Activated CD8-positive, alpha-beta T cell treated with anti-CD3 and anti-CD28 coated beads, Interleukin-2, amount 10 ng/mL, durations not matched to agents 7 days and 5 days (primary cell): ENCODE measurements at places on chromosomes 3 and 15.
A peak's percentile ranks its signal among the peaks of the same experiment; 100 is the strongest.

DNA sequence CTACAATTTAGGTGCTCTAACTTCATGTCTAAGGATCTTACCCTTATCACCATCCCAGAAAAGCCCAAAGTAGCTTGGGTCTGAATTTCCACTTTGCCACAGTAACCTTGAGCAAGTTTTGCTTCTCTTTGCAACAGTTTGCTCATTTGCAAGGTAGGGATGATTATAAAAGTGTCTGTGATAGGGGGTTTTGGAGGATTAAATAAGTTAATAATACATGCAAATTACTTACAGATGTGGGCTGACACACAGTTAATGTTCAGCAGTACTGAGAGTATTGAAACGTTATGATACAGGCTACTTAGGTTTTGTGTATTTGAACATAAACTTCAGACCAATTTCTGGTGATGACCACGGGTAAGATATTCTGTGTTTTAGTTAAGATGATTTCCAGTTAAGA lies 444.7 kb upstream of the TPRG1 start:
- H3K36me3 ChIP-seq: peaks cover 3% of the 10 kb centered on the region
- H3K27me3 ChIP-seq: no peaks in the 10 kb centered on the region
- no peak overlapping the region for H3K4me3 ChIP-seq

DNA sequence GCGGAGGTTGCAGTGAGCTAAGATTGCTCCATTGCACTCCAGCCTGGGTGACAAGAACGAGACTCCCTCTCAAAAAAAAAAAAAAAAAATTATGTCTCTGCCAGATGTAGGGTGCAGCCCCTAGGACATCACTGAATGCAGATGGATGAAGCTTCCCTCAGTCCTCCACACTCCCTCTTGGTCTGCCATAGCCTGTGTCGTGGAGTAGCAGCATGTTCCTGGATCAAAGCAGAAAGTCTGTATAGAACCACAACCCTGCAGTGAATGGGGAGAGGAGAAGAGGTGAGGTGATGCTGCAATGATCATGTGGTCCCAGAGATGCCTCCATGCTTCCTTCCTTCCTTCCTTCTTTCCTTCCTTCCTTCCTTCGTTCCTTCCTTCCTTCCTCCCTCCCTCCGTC lies 15.3 kb upstream of the LAMB2 start:
- no peaks in the 10 kb centered on the region for H3K36me3 ChIP-seq
- no peaks in the 10 kb centered on the region for H3K27me3 ChIP-seq
- DNase-seq: no peak
- no peaks in the 10 kb centered on the region for H3K4me1 ChIP-seq
- no peak overlapping the region for H3K4me3 ChIP-seq
- H3K27ac ChIP-seq: no peak overlapping the region

- DNase-seq: no peak
- no peak overlapping the region for H3K27ac ChIP-seq
- H3K4me3 ChIP-seq: no peak overlapping the region
- peaks cover 15% of the 10 kb centered on the region for H3K4me1 ChIP-seq
These were observed 101.2 kb upstream of the ETV5 start for GRCh38 chr3:186209810-186210752.

DNA sequence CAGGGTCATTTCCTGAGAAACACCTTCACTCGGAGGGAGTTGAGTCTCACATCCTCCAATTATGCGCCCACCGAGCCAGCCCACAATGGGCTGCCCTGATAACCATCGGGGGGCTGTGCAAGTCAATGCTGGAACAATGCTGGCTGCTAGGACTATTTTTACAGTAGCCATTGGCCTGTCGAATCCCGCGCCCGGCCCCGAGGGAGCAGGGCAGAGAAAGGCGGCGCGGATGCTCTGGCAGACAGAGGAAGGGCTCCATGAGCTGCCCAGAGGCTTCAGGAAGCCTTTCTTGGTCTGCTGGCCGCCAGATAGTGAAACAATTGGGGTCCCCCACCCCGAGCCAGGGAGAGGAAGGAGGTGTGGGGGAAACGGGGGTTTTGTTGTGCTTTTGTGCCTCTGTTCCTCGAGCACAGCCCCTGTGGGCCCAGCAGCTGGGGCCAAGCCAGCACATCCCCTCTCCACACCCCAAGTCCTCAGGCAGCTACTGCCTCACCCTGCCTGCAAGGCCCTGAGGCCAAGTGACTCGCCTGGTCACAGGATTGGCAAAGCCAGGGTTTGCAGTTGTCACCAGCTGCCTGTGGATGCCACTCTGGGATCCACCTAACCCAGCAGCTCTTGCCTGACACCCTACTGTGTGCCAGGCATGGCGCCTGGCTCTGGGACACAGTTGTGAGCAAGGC lies 39.0 kb downstream of the SLC6A6 start:
- H3K27ac ChIP-seq: peak overlapping the region; percentile 39
- no peak for DNase-seq
- no peaks in the 10 kb centered on the region for H3K27me3 ChIP-seq
- H3K36me3 ChIP-seq: peaks cover 23% of the 10 kb centered on the region

- no peak for DNase-seq
- H3K27me3 ChIP-seq: no peaks in the 10 kb centered on the region
- no peak overlapping the region for H3K27ac ChIP-seq
- no peak overlapping the region for H3K4me3 ChIP-seq
- H3K4me1 ChIP-seq: no peaks in the 10 kb centered on the region
- no peaks in the 10 kb centered on the region for H3K36me3 ChIP-seq
These were observed 80.1 kb upstream of the GBE1 start for GRCh38 chr3:81841540-81841939.

DNA sequence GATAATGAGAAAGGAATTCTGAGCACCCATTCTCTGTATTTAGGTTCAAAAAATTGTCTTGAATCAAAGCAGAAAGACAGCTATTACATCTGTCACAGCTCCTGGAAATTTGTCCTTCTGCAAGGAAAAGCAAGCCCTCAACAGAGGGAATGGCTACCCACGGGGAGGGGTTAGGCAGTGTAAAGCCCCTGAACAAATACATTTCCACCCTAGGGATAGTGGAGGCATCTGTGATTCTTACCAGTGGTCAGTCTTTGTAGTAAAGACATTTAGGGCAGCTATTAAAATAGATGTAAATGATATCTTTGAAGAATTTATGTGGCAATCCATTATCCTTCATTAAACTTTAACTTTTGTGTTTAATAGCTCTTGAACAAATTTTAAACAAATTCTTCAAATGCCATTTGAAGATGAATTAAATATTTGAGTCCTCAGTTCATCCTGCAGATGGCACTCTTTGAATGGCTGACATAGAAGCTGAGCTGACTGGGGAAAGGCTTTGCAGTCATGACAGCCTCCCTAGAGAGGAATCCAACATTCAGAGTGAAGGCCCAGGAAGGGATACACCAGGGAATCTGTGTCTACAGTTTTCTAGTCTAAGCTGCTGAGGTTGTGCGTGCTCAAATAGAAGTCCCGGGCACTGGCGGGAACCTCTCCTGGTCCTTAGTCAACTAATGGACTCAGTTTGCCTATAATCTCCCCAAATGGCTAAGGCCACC lies 359.7 kb upstream of the ROPN1 start:
- H3K36me3 ChIP-seq: no peaks in the 10 kb centered on the region
- H3K4me1 ChIP-seq: no peaks in the 10 kb centered on the region
- no peak for DNase-seq
- peaks cover 17% of the 10 kb centered on the region for H3K27me3 ChIP-seq
- H3K4me3 ChIP-seq: no peak overlapping the region

DNA sequence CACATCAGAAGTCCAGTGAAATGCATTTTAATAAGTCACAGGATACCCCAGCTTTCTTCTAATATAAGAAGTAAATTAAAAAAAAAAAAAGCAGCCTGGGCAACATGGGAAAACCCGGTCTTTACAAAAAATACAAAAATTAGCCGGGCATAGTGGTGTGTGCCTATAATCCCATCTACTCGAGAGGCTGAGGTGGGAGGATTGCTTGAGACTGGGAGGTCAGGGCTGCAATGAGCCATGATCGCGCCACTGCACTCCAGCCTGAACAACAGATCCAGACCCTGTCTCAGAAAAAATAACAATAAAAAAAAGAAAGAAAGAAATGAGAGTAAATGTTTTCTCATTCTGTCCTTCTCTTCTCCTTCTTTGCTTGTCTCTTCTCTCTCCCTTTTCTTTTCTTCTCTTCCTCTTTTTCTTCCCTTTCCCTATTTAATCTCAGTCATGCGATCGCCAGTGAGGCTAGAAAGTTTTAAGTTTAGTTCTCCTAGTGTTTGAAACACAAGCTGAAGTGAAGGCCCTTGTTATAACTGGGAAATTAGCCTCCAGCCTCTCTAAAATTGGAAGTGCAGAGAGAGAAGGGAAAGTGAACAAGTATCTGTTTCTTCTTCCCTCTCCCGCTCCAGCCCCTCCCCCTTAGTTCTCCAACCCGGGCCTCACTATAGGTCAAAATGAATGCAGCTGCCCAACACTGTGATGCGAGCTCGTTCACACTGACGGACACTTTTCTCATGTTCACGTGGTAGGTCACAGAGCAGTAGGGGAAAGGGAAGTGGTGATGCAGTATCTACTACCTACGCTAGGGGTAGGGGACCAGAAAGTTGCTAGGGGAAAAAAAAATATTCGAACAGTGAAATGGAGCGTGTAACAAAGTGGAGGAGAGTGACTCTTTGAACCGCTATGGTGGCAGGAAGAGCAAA lies 23.5 kb upstream of the TSC22D2 start:
- peaks cover 2% of the 10 kb centered on the region for H3K27me3 ChIP-seq
- no peaks in the 10 kb centered on the region for H3K36me3 ChIP-seq
- H3K4me1 ChIP-seq: peaks cover 30% of the 10 kb centered on the region
- peak; percentile 66 for DNase-seq

DNA sequence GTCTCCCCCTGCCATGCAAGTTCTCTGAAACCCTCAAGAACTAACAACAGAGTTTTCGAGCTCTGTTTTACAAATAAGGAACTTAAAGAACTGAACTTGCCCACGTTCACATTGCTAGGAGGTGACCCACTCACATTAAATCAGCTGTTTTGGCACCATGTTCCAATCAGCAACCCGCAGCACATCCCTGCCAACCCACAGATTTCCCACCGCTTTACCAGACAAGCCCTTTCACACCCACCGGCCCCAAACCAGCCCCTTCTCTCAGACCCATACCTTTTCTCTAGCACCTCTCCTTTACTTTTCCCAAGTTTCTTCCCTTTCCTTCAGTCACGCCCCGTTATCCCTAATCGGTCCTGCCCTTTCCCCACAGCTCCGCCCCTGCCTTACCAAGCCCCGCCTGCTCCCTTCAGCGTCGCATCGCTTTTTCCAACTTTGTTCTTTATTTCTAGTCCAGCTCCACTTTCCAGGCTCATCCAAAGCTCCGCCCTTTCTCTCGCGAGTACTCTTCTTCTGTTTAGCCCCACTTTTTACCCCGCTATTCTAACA lies 804 bp upstream of the BRPF1 start:
- DNase-seq: no peak
- peak overlapping the region; percentile 97 for H3K27ac ChIP-seq
- H3K36me3 ChIP-seq: peaks cover 36% of the 10 kb centered on the region

DNA sequence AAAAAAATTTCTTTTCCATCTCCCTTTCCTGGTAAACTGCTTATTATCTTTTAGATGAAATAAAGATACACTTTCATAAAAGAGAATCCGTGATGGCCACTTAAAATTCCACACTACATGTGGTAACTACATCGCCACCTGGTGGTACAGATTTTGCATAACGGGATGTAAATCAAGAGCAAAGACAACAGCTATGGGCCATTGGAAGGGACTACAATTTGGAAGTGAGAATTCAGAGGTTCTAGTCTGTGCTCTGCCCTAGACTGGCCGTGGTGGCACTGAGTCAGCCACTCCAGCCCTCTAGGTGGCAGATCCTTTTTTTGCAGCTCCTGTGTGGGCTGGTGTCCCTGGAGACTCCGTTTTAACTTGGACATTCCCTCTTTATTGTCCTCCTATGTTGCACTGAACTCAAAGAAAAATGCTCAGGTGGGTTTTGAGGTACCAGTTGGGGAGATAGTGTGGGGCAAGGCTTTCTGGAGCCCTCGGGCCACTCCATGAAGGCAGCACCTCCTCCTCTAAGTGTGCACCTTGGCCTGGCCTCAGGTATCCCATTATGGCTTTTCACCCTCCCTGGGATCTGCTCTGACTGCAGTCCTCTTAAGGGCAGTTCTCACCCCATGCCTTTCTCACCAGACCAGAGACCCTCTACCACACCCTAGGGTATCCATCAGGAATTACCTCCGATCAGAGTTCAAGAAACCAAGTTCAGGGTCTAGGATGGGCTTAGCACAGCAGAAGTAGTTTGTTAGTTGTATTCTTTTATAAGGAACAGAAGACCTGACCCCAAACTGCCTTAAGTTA lies 54.9 kb downstream of the SPSB4 start:
- DNase-seq: peak; percentile 80
- H3K27ac ChIP-seq: no peak overlapping the region
- no peaks in the 10 kb centered on the region for H3K4me1 ChIP-seq
- H3K4me3 ChIP-seq: no peak overlapping the region

GRCh38 chr3:197734667-197735318 lies 1.9 kb downstream of the RUBCN start:
- no peak for DNase-seq
- peaks cover 16% of the 10 kb centered on the region for H3K36me3 ChIP-seq
- no peaks in the 10 kb centered on the region for H3K27me3 ChIP-seq
- no peak overlapping the region for H3K27ac ChIP-seq

GRCh38 chr15:40770147-40770721 lies 454 bp downstream of the C15orf62 start:
- peak overlapping the region; percentile 90 for H3K27ac ChIP-seq
- no peaks in the 10 kb centered on the region for H3K27me3 ChIP-seq
- H3K4me1 ChIP-seq: peaks cover 36% of the 10 kb centered on the region
- H3K36me3 ChIP-seq: peaks cover 26% of the 10 kb centered on the region
- no peak for DNase-seq
- H3K4me3 ChIP-seq: peak overlapping the region; percentile 54

DNA sequence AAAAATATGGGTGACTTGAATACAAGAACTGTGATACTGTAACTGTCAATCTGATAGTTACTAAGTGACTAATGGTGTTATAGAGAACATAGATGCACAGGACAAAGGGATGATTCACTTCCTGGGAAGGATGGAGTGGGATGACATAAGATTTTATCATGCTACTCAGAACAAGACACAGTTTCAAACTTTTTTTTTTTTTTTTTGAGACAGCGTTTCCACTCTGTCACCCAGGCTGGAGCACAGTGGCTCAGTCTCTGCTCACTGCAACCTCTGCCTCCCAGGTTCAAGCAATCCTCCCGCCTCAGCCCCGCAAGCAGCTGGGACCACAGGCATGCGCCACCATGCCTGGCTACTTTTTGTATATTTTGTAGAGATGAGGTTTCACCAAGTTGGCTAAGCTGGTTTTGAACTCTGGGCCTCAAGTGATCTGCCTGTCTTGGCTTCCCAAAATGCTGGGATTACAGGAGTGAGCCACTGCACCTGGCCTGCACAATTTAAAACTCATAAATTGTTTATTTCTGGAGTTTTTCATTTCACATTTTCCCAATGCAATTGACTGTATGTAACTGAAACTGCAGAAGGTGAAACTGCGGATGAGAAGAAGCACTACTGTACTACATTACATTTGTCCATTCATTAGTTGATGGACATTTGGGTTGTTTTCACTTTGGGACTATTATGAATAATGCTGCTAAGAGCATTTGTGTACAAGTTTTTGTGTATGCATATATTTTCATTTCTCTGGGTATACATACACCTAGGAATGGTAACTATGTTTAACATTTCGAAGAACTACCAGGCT lies 40.6 kb downstream of the ADIPOQ start:
- no peak overlapping the region for H3K4me3 ChIP-seq
- H3K36me3 ChIP-seq: peaks cover 2% of the 10 kb centered on the region
- no peaks in the 10 kb centered on the region for H3K27me3 ChIP-seq
- peak overlapping the region; percentile 5 for H3K27ac ChIP-seq
- peak; percentile 24 for DNase-seq

GRCh38 chr3:38204599-38205471 lies 39.5 kb downstream of the OXSR1 start:
- no peak overlapping the region for H3K4me3 ChIP-seq
- DNase-seq: no peak
- peak overlapping the region; percentile 69 for H3K27ac ChIP-seq
- H3K36me3 ChIP-seq: peaks cover 45% of the 10 kb centered on the region
- H3K27me3 ChIP-seq: no peaks in the 10 kb centered on the region

GRCh38 chr3:10703875-10704274 lies 112.2 kb upstream of the SLC6A11 start:
- H3K4me3 ChIP-seq: no peak overlapping the region
- H3K36me3 ChIP-seq: no peaks in the 10 kb centered on the region
- no peak overlapping the region for H3K27ac ChIP-seq
- no peak for DNase-seq
- peaks cover 51% of the 10 kb centered on the region for H3K27me3 ChIP-seq
